ENCODE measurements at places on chromosomes 6 and 20. TPM values are rescaled to one million over a fixed set of nuclear protein-coding genes. Genes with fewer than 3 reads are reported as not detected.

GRCh38 chr20:63032861-63033793, 26.4 kb upstream of the BHLHE23 start:
- peak; percentile 76 for DNase-seq

DNA sequence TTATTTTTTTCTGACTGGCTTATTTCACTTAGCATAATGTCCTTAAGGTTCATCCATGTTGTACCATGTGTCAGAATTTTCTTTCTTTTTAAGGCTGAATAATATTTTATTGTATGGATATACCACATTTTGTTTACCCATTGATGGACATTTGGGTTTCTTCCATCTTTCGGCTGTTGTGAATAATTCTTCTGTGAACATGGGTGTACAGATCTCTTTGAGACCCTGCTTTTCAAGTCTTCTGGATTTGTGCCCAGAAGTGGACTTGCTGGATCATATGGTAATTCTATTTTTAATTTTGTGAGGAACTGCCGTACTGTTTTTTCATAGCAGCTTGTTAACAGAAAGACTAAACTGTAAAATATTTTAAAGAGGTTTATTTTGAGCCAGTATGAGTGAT, 94.6 kb upstream of the TMEM181 start:
- no peak for DNase-seq

KHDRBS2 gene
- polyA plus RNA-seq = 0.71 TPM

DNA sequence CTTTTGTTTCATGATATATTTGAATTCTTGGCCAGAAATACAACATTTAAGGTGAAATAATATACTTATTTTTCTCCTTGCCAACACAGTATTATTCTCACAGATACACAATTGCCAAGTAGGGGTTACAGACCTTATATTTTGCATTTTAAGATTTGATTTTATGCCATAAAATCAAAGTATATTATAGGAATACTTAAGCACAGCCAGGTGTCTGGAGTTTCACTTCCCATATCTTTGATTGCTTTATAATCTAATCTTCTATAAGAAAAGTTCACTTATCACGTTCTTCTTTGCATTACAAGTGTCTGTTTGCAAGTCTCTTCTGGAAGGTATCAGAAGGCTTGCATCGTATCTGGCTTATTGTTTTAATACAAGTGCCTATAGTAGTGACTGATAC, 327.7 kb upstream of the MANEA start:
- no peak for DNase-seq

DNA sequence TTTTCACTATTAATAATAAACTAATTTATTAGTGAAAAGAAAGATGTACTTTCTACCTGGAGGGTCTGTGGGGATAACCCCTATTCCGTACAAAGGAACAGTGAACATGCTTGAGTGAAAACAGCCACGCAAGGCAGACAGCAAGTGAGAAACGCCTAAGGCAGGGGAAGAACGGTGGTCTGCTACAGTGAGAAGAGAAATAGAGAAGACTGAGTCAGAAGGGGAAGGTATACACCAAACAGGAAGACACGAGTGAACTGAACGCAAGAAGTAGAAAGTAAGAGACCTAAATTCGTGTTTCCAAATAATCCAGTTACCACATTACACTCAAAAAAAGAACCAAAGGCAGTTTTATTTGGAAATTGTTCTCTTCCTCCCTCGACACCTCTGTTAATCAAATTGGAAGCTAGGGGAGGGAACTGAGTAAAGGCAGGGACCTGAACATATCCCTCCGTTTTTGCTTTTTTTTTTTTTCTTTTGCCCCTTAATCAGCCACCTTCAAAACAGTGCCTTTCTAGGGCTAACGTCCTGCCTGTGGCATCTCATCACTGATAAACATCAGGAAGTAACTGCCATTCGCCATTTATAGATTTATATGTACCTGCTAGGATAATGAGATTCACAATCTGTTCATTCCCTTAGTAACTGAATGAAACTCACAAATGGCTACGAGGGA, 48.9 kb downstream of the ATXN1 start:
- DNase-seq = no peak

GRCh38 chr6:168885751-168886742, 367.6 kb downstream of the THBS2 start:
- no peak for DNase-seq

DNA sequence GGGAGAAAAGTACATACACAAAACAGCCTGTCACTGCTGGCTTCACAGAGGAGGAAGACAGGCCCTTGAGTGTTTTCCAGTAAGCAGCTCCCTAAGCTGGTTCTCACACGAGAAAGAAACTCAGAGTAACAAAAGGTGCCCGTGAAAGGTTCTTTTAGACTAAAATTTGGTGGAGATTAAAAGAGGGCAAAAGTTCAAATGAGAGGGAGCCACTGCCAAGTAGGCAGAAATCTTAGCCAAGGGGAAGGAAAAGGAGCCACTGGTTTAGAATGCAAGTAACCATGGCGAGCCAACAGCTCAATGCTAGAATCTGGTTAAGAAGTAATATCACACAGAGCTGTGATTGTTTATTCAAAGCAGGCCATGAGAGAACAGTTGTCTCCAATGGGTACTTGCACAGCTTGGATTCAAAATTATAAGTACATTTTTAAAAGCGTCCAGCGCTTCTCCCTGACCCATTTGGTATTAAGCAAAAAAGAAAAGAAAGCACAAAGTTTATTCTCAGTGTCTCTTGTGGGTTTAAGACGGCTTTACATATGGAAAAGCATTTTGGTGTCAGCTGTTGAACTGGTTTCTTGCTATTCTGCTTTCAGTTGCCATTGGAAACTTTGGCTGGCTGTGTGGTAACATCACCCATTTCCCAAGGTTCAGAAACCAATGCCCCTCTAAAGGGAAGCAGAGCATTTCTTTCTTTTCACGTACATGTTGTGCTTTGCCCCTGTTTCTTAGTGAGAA, 648.5 kb downstream of the RNF144B start:
- no peak for DNase-seq

DNA sequence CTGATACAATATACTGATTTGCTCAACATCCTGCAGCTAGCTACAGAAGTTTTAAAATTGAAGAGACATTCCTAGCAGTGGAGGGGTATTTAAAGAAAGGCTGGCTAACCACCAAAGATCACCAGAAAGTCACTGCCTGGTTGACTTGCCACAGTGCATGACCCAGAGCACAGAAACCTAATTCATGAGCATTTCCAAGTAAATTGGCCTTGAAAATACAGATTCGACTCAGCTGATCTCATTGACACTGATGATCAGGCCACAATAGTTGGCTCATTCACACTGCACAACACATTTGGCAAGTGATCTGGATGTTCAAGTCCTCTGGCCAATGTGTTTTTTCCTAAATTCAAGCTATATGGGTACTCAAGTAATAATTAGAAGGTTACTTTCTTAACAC, 13.3 kb upstream of the TDRD6 start:
- DNase-seq = no peak

HLA-DOB gene
- 40.1 TPM for polyA plus RNA-seq

GRCh38 chr20:44809380-44810060, 826 bp downstream of the RIMS4 start:
- no peak for DNase-seq

DNA sequence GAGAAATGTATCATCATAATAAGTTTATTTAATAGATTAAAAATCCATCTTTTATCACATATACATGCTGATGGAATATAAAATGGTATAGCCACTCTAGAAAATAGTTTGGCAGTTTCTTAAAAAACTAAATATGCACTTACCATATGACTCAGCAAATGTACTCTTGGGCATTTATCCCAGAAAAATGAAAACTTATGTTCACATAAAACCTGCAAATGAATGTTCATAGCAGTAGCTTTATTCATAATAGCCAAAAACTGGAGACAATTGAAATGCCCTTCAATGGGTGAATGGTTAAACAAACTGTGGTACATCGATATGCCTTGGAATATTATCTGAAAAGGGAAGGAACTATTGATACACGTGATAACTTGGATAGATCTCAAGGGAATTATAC, 6.4 kb upstream of the NCOA7 start:
- DNase-seq = no peak

DNA sequence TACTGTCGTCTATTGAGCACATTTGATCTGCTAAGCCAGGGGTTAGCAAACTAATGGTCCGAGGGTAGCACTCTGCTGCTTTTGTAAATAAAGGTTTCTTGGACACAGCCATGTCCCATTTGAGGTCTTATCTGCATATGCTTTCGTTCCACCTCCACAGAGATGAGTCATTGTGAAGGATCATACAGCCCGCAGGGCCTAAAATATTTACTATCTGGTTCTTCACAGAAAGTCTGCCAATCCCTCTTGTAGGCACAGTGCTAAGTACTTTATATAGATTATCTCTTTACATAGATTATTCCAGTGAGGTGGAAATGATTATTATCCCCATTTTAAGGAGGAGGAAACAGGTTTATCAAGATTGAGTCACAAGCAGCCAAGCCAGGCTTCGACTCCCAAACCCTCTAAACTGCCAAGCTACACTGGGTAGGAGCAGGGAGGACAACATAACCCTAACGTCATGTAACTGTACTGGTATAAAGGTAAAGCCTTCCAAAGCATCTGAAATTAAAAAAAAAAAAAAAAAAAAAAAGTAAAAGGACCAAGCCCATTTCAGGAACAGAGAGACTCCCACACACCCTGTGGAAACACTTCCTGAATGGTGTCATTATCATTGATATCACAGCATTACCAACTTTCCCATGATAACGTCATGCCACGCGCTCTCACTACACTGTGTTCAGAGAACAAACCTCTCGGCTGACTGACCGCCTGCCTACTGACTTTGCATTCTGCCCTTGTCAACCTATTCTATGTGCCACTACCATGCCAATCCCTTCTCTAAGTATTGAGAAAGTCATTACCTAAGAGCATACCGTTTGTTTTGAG, 101.0 kb downstream of the KIF16B start:
- no peak for DNase-seq

DNA sequence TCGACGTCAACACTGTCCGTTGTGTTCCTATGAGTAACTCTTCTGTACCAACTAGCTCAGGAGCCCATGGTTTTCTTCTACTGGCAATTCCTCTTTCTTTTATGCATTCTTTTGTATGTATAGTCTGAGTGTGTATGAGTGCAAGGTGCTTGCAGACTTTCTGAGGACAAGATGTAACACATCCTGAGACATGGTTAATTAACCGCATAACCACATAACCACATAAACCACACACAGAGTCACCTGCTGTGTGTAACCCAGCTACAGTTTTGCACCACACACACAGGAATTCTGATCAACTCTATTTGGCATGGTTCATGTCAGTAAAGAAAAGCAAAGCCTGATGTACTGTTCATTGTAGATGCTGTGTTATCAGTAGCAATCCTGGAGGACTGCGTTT, 98.6 kb downstream of the DACT2 start:
- DNase-seq = no peak

Data from thymus (tissue), 14 donors.